ENCODE measurements at places on chromosomes 7 and 10.
A peak's percentile ranks its signal among the peaks of the same experiment; 100 is the strongest.

DNA sequence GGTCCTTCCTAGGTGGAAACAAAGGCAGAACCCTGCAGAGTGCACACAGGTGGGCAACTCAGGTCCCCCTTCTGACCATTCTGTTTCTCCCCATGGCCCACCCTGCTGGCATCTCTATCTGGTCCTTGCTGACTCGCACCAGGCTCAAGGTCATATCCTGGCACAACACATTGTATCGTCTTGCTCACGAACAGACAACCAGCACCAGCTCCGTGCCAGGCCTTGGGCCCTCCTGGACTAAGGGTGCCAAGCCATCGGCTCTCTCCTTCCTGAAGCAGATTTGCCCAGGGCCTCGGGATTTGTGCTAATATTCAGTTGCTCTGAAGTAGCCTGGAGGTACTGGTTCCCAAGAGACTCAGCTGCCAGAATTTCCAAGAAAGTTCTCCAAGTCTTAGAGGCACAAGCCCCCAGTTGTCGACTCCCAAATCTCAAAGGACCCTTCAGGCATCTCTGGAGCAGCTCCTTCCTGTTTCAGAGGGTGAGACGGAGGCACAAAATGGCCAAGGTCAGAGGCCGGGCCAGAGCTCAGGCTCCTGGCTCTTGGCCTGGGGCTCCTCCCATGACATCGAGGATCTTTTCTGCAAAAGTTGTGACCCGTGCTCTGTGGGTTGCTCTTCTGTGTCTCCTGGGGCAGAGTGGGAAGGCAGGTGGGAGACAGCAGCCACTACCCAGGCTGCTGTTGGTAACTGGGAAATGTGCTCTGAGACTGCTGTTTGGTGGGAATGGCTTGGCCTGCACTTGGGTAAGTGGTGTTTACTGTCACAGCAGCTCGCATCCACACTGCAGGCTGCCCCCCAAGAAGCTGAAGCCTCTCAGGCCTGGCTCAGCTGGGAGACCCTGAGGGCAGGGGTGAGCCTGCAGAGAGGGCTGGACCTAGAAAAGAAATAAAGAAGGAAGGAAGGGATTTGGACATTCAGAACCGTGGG, 121.3 kb downstream of the RGS10 start:
- no peak for DNase-seq

DNA sequence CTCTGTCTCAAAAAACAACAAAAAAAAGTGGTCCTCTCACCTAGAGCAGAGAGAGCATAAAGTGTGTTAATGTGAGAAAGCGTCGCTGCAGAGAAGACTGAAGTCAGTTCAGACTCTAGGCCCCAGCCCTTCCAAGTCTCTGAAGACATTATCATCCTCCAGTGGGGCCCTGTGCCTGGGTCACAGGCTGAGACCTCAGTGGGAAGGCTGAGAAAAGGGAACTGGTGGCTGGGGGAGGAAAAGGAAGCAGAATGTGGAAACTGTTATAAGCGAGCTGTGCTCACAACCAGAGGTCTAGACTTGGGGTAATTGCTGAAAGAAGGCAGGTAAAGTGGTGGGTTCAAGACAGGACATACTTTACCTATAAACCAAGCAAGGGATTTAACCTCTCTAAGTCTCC, 4.9 kb upstream of the RRP12 start:
- peak; percentile 57 for DNase-seq

GRCh38 chr10:1643161-1643907, 94.0 kb downstream of the ADARB2 start:
- DNase-seq, result no peak

- no peak for DNase-seq
Measured at GRCh38 chr10:436013-436697, 253.3 kb downstream of the DIP2C start.

DNA sequence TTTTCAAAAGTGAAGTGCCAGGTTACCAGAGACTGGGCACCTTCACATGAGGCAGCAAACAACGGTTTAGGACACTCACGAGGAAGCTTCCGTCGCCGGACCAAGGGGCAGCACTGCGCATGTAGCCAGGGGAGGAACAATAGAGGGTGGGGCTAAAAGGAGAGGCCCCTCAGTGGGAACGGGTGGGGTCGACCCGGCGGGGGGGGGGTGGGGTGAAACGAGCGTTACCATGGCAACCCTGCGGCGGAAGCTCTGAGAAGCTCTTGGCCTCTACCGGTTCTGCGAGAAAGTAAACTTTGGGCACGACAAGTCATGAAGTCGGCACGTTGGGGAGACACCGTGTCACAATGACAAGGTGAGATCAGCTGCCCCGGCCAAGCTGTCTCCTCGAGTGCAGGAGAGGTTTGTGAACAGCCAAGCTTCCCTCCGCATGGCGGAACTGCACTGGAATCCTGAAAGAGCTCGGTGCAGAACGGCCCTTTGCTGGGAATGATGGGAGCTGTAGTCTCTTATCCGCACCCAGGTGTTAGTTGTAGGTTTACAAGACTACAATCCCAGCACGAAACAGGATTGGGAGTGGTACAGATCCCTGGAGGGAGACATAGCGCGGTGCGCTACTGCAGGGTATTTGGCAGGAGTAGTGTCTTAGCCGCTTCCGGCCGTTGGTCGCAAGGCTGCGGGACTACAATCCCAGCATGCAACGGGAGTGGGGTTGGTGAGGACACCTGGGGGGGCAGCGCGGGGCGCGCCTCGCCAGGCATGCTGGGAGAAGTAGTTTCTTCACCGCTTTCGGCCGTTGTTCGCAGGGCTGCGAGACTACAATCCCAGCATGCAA, 72.8 kb upstream of the ZNF722 start:
- peak; percentile 87 for DNase-seq

GRCh38 chr10:3969876-3970666, 185.1 kb upstream of the KLF6 start:
- no peak for DNase-seq

DNA sequence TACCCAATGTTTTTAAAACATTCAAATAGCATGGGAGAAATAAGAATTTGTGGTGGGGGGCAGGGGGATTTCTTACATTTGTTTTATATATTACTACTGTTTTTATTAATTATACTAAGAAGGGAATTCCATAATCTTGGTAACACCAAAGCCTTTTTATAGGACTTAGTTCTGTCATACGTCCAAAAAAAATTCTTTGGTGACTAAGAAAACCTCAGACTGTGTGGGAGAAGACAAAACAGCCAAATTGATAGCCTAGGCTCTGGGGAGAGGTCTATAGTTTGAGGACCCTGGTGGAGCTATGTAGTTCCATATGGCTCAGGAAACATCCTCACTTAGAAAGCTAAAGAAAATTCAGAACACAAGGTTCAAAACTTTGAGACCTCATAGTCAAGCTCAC, 23.4 kb downstream of the ACSM6 start:
- no peak for DNase-seq

DNA sequence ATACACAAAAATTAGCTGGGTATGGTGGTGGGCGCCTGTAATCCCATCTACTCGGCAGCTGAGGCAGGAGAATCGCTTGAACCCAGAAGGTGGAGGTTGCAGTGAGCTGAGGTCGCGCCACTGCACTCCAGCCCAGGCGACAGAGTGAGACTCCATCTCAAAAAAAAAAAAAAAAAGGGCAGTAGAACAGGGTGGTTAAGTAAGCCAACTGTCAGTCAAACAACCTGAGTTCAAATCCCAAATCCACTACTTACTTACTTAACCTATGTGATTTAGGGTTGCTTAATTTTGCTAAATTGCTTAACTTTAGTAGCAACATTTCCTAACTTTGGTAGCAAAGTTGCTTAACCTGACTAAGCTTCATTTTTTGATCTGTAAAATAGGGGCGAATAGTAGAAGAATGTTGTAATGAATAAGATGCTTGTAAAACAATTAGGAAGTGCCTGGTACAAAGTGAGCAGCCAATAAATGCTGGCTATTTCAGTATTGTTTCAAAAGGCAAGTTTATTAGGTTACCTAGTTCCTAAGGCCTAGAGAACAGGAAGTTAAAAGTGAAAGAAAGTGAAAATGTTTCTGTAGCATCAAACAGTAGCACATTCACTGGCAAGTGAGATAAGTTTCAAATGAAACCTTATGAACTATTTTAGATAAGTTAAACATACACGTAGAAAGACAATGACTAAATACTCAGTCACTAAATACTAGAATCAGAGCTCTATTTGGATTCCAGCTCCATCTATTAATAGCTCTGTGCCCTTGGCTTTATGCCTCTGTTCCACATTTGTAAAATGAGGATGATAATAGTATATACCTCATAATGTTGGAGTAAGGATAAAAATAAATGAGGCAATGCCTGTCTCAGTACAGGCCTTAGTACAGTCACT, 64.3 kb downstream of the HOXA1 start:
- peak; percentile 46 for DNase-seq

DNA sequence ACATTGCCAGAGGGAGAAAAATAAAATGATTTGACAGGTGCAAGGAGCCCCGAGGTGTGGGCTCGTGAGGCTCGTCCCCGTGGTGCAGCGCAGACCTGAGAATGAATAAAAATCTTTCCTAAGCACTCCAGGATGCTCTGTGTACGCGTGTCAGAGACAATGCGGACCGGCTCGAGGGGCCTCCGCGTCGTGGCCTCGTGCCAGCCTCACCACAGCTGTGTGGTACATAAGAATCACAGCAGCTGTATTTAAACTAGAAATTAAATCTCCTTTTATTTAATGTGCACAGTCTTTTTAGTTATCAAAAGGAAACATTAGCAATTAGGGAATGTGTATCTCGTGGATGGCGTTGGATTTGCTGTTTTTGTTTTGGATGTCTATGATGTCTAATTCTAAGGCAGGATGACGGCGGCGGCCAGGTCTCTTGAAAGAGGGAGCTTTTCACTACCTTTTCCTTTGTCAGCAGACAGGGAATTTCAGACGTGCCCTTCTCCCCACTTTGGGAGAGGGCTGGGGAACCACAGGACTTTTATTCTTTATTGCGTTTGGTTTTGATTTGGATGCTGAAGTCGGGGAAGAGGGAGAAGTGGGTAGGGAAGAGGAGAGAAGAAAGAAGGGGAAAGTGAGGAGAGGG, 365.3 kb upstream of the SHH start:
- no peak for DNase-seq

- DNase-seq, result peak; percentile 47
Measured at GRCh38 chr7:123533929-123534382, 439 bp downstream of the IQUB start.

DNA sequence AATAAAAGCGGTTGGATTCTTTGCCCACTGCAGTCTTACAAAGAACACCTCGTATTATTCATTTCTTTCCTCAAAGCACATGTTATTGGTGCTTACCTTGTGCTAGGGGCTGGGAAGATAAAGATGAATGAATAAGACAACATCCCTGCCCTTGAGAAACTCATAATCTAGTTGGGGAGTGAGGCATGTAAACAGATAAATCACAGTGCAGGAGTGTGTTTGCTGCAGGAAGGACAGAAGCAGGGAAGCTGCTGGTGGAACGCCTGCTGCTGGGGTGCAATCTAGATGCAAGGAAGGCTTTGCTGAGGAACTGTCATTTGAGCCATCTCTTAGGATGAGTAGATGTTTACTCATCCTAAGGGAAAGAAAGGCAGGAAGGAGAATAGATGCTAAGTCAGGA, 135.6 kb downstream of the TMEM178B start:
- no peak for DNase-seq

- no peak for DNase-seq
Measured at GRCh38 chr7:82816272-82816671, 346.4 kb downstream of the PCLO start.

GRCh38 chr7:96987719-96988118, 17.6 kb upstream of the DLX6 start:
- DNase-seq, result no peak

DNA sequence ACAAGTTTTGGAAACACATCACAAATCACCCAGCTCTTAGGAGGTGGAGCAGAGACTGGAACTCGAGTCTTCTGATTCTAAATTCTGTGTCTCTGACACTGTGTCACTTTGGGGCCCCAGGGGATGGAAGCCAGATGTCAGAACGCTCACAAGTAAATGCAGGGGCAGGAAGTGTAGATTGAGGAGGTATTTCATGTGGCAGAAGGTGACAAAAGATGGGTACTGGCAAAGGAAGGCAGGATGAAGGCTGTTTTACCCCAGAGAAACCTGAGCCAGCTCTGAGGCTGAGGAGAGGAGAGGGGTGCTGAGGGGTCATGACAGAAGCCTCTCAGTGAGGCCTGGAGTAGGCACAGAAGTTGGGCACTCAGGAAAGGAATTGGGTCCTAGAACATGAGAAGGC, 6.0 kb upstream of the PURB start:
- DNase-seq, result peak; percentile 66

GRCh38 chr7:11833431-11833830, 1.4 kb upstream of the THSD7A start:
- no peak for DNase-seq

GRCh38 chr10:130425881-130426435, 289.8 kb downstream of the GLRX3 start:
- DNase-seq, result no peak

GRCh38 chr10:86538547-86538946, 17.0 kb upstream of the WAPL start:
- DNase-seq, result no peak

- no peak for DNase-seq
Measured at GRCh38 chr10:80100861-80101695, 22.6 kb downstream of the TMEM254 start.

DNA sequence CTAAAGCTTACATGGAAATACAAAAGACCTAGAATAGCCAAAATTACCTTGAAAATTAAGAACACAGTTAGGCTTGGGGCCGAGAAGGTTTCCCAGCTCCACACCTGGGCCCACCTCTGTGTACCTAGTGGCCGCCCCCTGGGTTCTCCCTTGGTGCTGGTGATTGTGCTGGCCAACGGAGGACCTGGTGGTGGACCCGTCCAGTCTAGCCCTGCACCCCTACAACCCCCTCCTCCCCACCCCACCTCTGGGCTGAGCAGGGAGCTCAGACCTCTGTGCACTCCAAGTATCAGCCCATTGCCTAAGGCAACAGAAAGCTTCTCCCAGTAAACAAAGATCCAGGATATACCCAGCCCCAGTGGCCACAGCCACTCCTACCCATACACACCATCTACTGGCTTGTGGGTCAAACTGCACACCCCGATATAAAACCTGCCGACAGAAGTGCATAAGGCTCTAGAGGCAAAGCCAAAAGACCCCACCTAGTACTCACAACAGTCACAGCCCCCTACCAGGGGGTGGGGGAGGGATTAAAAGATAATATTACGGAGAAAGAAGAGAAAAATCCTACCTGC, 105.0 kb upstream of the DIP2C start:
- no peak for DNase-seq

- no peak for DNase-seq
Measured at GRCh38 chr7:25823571-25823970, 328.4 kb upstream of the NFE2L3 start.

- DNase-seq, result no peak
Measured at GRCh38 chr7:3911685-3912084, 610.6 kb downstream of the SDK1 start.

DNA sequence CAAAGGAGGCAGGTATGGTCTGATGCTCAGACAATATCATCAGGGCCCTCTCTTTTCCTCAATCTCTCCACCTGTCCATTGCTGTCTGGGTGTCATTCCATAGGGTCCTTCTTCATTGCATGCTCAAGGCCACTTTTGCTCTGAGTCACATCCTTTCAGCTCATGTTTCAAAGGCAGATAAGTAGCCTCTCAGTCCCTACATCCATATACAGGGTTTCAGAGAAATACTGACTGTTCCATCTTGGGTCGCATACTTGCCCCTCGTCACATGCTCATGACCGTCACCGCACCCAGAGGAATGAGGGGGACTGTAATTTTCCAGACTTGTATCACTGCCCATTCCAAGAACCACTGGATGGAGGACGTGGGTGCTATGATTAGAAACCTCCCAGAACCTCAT, 93.4 kb downstream of the FAM107B start:
- no peak for DNase-seq

- DNase-seq, result no peak
Measured at GRCh38 chr10:13703101-13703818, 116.5 kb downstream of the PRPF18 start.

GRCh38 chr7:157458254-157458633, 121.4 kb downstream of the DNAJB6 start:
- DNase-seq, result no peak

All from CD4-positive, alpha-beta T cell treated with Interleukin-4 for 1 hour (primary cell).